A549 treated with ZK216348 at 1 μM for 4 hours (cell line): ENCODE measurements at places on chromosomes 12 and 14. TPM values are rescaled to one million over a fixed set of nuclear protein-coding genes. Genes with fewer than 3 reads are reported as not detected.

Gene NELL2
- not detected in 5 replicates for total RNA-seq

Gene PMEL
- 0.38 to 1.3 TPM (median 0.74 TPM) in 5 replicates for total RNA-seq

Gene KCNK10
- total RNA-seq = not detected in 5 replicates

Gene POLE2
- total RNA-seq = 8.8 to 15.4 TPM (median 13.7 TPM) in 5 replicates

Gene LRFN5
- 0.04 TPM in 1 of 5 replicates, not detected in the others for total RNA-seq

Gene SLC6A13
- total RNA-seq = 0.08 to 0.84 TPM (median 0.19 TPM) in 5 replicates

Gene PIWIL1
- total RNA-seq = not detected in 5 replicates
